ENCODE measurements at places on chromosomes 1 and 21.

DNA sequence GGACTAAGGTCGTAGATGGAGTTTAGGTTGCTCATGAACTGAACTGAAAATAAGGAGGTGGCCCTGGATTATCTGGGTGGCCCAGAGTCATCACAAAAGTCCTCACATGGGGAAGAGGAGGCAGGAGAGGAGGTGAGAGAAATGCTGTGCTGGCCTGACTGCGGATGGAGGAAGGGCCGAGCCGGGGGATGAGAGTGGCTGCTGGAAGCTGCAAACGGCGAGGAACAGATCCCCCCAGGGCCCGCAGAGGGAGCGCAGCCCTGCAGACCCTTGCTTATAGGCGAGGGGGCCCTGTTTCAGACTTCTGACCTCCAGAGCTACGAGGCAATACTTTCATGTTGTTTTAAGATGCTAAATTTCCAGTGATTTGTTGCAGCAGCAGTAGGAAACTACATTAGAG is 102.7 kb upstream of the C1orf174 start:
- DNase-seq: no peak

DNA sequence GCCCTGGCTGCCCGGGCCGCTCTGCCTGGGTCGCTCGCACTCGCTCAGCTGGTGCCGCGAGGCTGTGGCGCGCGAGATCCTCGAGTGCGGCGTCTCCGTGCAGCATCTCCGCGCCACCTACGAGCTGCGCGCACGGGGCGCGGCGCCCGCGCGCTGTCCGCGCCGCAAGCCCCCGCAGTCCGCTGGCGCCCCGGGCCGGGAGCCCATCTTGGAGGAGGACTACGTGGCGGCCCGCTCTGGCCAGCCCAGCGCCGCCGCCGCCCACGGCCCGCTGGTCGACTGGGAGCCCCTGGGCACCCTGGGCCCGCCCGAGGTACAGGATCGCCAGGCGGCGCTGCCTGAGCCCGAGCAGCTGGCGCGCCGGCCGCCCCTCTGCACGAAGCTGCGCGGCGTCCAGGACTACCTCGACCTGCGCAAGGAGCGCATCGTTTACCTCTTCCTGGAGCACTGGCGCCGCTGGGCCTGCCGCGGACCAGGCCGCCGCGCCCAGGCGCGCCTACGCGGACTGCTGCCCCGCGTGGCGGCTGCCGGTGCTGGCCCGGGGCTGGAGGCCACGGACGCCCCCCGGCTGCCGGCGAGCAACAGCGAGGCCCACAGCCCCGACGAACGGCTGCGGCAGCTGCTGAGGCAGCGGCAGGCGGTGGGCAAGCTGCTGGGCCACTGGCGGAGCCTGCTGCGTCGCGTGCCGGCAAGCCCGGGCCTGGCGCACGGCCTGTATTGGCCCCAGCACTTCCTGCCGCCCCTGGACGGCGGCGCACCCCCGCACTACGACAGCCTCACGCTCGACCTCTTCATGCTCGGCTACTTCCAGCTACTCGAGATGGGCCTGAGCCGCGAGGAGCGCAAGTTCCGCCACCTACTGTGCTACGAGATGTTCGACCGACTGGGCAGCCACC is 10.9 kb downstream of the TNFRSF25 start:
- peak; percentile 54 for DNase-seq

DNA sequence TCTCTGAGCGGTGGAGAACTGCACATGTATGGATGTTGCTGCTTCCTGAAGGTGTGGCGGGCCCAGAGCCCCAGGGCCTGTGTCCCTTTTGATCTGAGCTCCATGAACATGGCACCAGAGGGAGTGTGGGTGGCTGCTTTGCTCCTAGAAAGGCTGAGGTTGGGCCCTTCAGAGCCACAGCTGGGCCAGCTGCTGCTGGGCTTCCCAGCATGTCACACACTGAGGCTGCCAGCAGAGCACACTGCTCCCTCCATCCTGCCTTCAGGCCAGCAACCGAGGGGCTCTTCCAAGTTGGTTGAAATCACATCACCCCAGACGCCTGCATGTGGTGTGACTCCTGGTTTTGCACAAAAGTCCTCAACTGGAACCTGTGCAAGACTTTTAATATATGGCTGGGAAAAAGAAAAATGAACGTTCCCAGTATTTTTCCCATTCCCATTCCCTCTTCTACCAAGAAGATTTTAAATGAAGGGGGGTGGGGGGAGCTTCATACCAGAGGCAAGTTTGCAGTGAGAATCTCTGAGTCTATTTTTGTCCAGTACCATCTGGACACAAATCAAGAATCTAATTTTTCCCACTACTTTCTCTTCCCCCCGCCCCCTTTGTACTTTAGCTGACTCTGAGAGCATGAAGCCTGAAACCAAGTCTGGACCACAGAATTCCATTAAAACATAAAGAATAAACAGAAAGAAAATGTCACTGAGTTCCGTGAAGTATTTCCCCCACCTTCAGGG is 26.2 kb upstream of the NGF start:
- DNase-seq: no peak

DNA sequence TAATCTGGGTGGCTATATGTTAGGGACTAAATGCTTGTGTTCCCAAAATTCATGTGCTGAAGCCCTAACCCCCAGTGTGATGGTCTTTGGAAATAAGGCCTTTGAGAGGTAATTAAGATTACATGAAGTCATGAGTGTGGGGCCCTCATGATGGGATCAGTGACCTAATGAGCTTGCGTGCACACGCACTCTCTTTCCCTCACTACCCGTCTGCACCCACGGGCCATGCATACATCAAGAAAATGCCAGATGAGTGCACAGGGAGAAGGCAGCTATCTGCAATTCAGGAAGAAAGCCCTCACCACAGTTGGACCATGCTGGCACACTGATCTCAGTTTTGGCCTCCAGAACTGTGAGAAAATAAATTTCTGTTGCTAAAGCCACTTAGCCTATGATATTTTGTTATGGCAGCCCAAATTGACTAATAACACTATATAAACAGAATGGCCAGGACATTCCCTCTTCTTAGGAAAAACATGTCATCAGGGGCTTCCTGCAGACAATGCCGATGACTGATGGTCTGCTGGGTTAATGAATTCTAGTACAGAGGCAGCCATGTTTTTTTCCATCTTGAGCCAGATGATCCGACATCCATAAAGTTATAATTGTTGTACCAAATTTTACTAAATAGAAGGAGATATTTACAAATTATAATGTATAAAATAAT is 18.1 kb upstream of the MYOG start:
- DNase-seq: no peak

Measured in NB4 (cell line).